ENCODE measurements at places on chromosomes 7 and 10.

DNA sequence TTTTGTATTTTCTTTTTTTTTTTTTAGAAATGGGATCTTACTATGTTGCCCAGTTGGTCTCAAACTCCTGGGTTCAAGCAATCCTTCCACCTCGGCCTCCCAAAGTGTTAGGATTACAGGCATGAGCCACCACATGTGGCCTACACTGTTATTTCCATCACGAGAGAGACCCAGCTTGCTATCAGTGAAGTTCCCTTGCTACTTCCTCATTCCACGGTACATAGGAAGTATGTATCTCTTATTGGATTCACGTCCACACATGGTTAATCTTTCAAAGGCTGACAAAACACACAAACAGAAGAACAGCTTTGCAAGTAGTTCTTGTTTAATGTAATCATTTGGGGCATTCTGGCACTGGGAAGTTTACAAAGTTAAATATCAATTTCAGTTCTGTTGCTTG, 50.9 kb downstream of the DCLRE1A start:
- no peak for DNase-seq

GRCh38 chr10:127046975-127047877, 142.0 kb downstream of the DOCK1 start:
- no peak for DNase-seq

DNA sequence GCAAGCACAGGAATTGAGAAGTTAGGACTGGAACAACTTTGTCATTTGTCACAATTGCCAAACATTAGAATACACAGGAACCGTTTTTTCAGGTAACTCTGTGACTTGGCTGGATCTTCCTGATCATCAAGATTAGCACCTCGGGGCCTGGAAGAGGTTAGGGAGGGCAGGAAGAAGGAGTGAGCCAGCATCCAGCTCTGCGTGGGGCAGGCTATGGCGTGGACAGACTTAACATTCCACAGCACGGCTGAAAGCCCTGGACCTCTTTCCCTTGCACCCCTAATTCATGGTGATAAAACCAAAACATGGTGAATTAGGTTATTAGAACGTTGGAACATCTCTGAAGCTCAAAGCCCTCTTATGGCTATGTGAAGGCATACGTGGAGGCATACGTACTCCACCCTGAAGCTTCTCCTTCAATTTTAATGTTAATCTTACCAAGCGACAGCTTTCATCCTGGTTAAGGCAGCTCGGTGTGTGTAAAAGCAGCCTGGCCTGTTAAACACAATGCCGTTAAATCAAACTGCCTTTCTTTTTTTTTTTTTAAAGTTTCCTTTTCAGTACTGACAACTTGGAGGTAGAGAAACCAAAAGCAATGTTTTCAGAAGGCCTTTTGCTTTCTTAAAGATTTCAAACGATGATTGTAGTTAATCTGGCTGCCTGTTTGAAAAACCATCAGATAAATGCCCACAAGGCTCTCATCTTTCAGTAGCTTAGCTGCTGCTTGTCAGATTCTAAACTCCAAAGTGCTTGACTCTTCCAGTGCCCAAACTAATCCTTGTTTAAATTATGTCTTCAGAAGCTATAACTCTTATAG, 4.5 kb downstream of the GRK5 start:
- no peak for DNase-seq

- no peak for DNase-seq
These were observed 184.8 kb downstream of the EVX1 start for GRCh38 chr7:27427416-27427815.

DNA sequence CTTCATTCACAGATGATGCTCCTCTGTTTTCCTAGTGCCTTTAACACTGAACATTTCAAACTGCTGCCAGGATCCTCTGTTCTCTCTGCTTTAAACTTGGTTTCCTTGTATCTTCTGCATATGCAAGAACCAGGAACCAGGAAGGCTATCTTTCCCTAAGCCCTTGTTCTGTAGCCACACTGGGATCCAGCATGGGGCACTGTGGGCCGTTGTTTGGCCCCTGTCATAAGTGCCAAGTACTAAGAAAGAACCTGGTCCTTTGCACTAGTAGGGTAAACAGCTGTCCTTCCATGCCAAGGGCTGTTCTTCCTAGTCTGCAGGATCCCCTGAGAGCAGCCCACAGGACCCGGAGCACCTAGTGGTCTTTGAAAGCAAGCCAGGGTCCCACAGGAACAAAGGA, 49.0 kb upstream of the TRIM8 start:
- DNase-seq: no peak

GRCh38 chr10:62437696-62438095, 63.5 kb downstream of the ZNF365 start:
- peak; percentile 51 for DNase-seq

DNA sequence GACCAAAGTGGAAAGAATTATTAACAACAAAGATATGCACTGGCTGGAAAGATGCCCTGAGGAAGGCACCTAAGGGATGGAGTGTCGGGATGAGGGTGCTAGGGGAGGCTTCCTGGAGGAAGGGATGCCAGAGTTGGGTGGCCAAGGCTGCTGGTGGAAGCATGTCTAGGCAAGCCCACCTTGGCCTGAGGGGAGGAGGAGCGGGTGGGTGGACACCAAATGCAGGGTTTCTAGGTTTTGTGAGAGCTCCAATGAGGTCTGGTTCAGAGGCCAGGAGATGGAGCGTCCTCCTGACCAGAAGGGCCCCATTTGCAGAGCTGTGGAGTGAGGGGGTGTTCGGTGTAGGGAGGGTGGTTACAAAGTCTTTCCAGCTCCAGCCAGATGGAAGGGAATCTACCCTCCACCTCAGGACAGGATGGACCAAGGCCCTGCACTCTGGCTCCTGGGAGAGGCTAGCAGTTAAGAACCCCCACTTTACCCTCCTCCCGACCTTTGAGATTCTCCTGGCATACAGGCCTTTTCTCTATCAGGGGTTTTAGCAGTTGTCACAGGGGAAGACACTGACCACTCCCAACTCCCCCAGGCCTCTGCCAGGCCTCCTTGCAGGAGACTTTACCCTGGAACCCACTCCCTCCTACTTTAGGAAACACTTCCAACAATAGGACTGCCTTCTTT, 3.0 kb upstream of the DDIT4 start:
- DNase-seq: no peak

DNA sequence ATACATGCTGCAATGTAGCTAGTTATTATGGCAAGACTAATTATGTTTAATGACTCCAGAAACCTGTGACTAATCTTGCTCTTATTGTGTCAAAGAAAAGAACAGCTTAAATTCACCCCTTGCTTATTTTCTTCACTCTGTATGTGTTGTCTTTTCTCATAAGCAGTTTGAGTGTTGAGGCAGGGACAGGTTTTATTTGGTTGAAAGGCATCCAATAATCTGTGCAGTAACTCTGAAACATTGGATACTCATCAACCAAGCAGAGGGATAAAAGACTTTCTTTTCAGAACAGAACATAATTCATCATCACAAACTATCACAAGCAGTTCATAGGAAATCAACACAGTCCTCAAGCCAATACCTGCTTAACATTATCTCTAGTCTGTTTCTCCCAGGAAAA, 797.6 kb upstream of the MBL2 start:
- no peak for DNase-seq

GRCh38 chr7:127536741-127537140, 48.7 kb downstream of the GCC1 start:
- DNase-seq: no peak

DNA sequence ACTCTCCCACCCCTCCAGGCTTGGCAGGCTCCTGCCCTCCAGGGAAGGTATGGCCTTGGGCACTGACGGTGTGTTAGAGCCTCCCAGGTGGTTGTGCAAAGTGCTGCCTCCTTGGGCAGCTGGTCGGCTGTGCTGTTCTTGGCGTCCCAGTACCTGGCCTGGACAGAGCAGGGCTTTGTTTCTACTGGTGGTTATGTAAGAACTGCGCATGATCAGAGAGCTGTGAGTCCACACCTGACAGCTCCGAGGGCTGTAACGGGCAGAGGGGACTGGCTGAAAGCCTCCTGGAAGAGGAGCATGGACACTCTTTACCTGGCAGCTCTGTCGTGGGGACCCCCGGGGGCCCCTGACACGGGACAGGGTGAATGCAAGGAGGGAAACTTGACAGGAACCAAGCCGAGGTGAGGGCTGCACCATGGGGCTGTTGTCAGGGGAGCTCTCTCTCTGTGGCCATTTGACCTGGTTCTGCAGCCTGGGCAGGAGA, 3.1 kb upstream of the SFRP5 start:
- no peak for DNase-seq

- DNase-seq: no peak
These were observed 15.5 kb upstream of the PFKFB3 start for GRCh38 chr10:6187278-6187677.

- DNase-seq: no peak
These were observed 344.3 kb downstream of the GLRX3 start for GRCh38 chr10:130480491-130480890.

DNA sequence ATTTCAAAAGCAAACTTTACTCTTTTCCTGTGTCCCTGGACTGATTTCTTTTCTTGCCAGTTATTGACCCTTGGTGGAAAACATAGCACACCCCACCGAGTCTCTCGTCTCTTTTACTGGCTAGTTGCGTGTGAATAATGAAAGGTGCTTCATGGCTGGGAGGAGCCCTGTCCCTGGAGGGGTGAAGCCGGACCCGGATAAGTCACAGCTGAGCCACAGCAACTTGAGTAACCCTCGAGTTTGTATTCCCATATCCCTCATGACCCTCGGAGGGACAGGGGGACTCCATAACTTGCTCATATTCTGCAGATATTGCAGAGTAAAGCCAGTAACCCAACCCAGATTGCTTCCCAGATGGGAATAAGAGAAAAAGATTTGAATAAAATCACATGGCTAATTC, 147.5 kb upstream of the FRMD4A start:
- DNase-seq: no peak

DNA sequence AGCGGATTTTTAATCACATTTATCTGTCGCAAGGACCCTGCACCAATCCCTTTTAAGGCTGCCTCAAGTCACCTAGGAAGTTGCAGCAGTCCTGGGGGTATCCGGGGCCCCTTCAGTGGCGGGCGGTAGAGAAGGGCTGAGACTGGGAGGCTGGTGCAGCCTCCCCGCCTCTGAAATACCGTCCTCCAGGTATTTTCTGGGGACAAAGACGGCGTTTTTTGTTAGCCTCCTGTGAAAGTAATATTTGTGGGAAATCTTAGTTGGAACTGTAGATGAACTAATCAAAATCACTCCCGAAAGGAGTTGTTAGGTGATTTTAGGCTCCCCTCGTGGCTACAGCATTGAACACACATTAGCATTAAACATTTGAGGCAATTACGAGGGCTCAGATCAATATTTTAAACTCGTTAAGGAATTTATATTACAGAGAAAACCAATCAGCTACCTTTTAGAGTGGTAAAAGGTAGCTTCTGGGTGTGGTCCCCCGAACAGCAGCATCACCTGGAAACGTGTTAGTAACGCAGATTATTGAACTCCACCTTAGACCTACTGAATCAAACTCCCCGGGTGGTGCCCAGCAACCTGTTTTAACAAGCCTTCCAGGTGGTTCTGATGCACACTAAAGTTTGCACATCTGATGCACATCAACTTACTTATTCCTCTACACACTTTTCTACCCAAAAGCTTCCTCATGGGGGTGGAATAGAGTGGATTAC, 530 bp upstream of the ANXA7 start:
- DNase-seq: no peak

GRCh38 chr10:105239311-105240219, 598.5 kb downstream of the SORCS3 start:
- DNase-seq: no peak

DNA sequence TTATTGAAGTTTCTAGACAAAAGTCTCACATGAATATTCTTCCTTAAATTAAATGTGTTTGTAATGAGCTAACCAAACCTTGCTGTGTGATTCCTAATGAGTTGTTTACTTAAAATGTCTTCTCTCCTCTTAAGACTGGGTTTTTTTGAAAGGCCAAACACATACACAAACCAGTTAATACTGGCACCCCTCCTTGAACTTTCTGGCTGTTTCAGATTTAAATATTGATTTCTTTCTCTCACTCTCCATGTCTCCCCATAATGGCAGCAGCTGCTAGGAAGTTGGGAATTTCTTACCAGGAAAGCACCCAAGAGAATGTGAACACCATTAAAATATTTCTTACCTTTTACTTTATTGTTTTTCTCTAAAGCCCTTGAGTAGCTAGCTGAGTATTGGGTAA, 11.4 kb upstream of the PTN start:
- no peak for DNase-seq

GRCh38 chr7:30470771-30471170, 7.8 kb downstream of the NOD1 start:
- no peak for DNase-seq

- DNase-seq: no peak
These were observed 96.8 kb downstream of the CYTH3 start for GRCh38 chr7:6175645-6176044.

DNA sequence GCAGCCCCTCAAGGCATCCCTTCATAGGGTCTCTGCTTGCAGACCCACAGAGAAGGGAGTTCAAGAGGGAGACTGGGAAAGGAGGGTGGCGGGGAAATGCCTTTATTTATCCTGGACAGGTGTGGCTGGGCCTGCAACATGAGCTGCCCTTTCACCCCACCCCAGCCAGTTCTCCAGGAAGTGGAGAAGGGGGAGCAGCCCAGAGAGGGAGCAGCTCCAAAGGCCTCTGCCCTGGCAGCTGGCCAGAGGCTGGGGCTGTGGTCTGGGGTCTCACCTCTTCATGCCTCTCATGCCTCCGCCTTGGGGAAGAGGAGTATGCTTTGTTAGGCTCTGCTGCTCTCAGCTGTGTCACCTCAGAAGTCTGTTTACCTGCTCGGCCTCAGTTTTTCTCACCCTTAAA, 3.1 kb downstream of the LDB3 start:
- DNase-seq: no peak

DNA sequence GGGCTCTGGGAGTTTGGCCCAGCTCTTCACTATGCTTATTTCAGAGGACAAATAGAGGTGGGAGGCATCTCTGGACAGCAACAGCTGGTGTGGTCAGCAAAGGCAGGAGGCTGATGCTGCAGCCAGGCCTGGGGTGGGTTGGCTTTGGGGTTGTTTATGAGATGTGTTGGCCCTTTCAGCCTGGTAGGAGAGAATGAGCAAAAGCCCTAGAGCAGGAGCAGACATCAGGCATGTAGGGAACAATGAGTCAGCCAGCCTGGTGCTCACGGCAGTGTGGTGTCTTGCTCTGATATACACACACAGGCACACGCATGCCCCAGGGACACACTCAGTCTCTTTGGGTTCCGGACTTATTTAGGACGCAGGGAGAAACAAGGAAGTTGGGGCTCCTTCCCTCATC, 157.1 kb downstream of the PRKCQ start:
- no peak for DNase-seq

- no peak for DNase-seq
These were observed 36.9 kb upstream of the PPIF start for GRCh38 chr10:79310200-79310865.

DNA sequence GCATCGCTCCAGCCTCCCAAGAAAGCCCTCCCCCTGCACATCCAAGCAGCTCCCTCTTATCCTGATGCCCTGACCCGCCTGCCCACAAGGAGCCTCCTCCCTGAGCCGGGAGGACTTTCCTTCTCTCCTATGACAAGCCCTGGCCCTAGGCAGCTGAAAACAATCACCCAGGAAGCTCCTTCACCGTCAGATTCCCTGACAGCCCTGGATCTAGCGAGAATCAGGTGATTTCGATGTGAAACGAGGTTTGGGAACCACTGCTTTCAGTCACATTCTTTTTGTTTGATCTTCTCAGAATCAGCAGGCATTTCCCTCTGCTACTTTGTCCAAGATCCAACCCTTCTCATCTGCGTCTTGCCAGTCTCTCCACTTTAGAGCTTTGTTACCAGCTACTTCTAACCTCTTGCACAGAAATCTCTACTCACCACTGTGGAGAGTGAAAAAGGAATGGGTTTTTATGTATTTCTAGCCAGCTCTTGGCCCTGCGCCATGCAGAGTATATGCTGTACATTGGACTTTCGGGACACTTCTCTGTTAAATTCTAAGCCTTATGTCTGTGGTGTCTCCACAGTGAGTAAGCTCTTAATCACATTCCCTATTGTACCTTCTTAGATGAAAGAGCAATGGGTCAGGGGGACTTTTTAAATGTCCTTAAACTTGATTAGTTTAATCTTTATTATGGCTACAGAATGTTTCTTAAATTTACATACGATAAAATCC, 253.2 kb upstream of the C7orf33 start:
- DNase-seq: no peak
